ENCODE measurements at places on chromosomes 3 and 15. TPM values are rescaled to one million over a fixed set of nuclear protein-coding genes. Genes with fewer than 3 reads are reported as not detected.

GRCh38 chr3:171276923-171277322 lies 183.3 kb downstream of the TNIK start:
- H3K4me1 ChIP-seq, result no peaks in the 10 kb centered on the region
- no peaks in the 10 kb centered on the region for H3K36me3 ChIP-seq
- DNase-seq, result no peak
- H3K4me3 ChIP-seq, result no peak overlapping the region
- no peaks in the 10 kb centered on the region for H3K27me3 ChIP-seq

DNA sequence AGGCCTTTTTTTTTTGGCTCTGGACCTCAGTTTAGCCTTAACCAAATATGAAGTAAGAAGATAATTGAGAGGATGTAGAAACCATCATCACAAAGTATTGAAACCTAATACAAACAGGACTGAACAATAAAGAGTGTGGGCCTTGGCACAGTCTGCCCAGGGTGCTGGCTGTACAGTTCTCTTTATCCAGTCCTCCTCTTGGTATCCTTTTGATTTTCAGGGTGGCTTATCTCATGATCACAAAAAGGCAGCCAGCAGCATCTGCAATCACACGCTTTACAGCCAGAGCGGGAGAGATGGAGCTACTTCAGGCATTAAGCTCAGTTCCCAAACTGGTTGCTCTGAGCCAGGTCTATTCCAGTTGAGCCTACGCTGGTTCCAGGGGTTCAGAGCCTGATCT lies 239.7 kb downstream of the RPLP1 start:
- H3K27ac ChIP-seq, result no peak overlapping the region
- H3K4me1 ChIP-seq, result no peaks in the 10 kb centered on the region
- no peaks in the 10 kb centered on the region for H3K36me3 ChIP-seq
- H3K27me3 ChIP-seq, result no peaks in the 10 kb centered on the region
- no peak overlapping the region for H3K4me3 ChIP-seq
- peak; percentile 63 for DNase-seq

DNA sequence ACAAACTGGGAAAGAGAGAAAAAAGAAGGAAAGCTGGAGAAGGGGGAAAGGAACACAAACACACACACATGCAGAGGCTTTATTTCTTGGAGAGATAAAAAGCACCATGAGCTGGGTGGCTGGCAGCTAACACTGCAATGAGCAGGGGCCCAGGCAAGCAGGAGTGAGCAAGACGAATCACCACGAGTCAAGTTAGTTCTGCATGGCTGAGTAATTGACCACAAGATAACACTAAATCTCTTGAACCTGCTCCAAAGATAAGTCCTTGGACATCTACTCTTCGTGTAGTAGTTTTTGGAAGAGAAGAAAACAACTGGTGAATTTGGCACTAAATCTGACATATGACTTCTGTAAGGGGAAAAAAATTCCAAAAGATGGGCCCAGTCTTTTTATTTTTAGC lies 100.9 kb downstream of the MYO5A start:
- H3K4me1 ChIP-seq, result no peaks in the 10 kb centered on the region
- H3K27me3 ChIP-seq, result no peaks in the 10 kb centered on the region
- no peak overlapping the region for H3K4me3 ChIP-seq
- H3K36me3 ChIP-seq, result no peaks in the 10 kb centered on the region
- DNase-seq, result no peak
- H3K27ac ChIP-seq, result no peak overlapping the region

- no peak for DNase-seq
- H3K4me3 ChIP-seq, result no peak overlapping the region
- peaks cover 10% of the 10 kb centered on the region for H3K4me1 ChIP-seq
- no peak overlapping the region for H3K27ac ChIP-seq
- no peaks in the 10 kb centered on the region for H3K36me3 ChIP-seq
Measured at GRCh38 chr3:52707585-52707984, 1.7 kb downstream of the SPCS1 start.

DNA sequence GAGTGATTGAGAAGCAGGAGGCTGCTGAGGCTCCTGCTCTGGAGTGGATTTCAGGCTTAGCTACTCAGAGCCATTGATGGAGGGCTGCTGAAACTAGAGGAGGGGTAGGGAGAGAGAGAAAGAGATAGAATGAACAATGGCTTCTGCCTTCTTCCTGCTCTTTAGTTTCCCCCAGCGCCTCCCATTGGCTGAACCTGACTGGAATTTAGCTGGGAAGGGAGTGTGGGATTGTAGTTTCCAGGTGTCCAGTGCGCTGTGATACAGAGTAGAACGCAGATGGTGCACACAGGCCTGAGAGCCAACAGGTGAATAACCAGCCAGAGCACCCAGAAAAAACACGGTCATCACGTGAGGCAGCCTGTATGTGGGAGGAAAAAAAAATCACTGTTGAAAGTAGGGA lies 140.1 kb downstream of the IL20RB start:
- no peaks in the 10 kb centered on the region for H3K36me3 ChIP-seq
- no peaks in the 10 kb centered on the region for H3K4me1 ChIP-seq
- H3K27ac ChIP-seq, result no peak overlapping the region
- no peak for DNase-seq
- H3K27me3 ChIP-seq, result no peaks in the 10 kb centered on the region

DNA sequence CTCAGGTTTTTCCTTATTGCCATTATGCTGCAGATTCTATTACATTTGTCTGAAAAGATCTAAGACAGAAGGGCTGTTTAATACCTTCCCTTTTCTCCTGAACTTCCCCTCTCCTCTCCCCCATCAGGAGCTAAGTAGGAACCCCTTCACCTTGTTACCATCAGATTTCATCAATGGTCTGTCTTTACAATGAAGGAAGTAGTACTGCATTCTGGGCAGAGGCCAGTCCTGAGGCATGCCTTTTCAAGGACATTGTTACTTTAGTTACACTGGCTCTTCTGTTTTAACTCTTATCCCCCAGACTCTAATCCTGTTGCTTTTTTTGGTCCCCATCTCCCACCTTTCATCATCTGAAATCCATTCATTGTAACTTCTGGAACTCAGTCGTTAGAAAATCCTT lies 8.1 kb downstream of the CTNNB1 start:
- H3K4me1 ChIP-seq, result peaks cover 4% of the 10 kb centered on the region
- no peak for DNase-seq
- H3K4me3 ChIP-seq, result no peak overlapping the region
- H3K27me3 ChIP-seq, result no peaks in the 10 kb centered on the region

GRCh38 chr15:29050870-29051269 lies 165.1 kb downstream of the APBA2 start:
- no peak overlapping the region for H3K27ac ChIP-seq
- no peaks in the 10 kb centered on the region for H3K27me3 ChIP-seq
- H3K36me3 ChIP-seq, result no peaks in the 10 kb centered on the region
- no peak overlapping the region for H3K4me3 ChIP-seq
- DNase-seq, result no peak

- no peak overlapping the region for H3K27ac ChIP-seq
- no peak for DNase-seq
- no peak overlapping the region for H3K4me3 ChIP-seq
Measured at GRCh38 chr3:99839613-99840012, 22.0 kb downstream of the CMSS1 start.

GRCh38 chr15:39852250-39852649 lies 67.8 kb downstream of the GPR176 start:
- no peak overlapping the region for H3K4me3 ChIP-seq
- H3K27me3 ChIP-seq, result no peaks in the 10 kb centered on the region
- no peaks in the 10 kb centered on the region for H3K36me3 ChIP-seq
- H3K4me1 ChIP-seq, result no peaks in the 10 kb centered on the region
- no peak for DNase-seq

GRCh38 chr3:182364723-182365650 lies 428.3 kb upstream of the ATP11B start:
- no peaks in the 10 kb centered on the region for H3K36me3 ChIP-seq
- no peaks in the 10 kb centered on the region for H3K4me1 ChIP-seq
- H3K27me3 ChIP-seq, result no peaks in the 10 kb centered on the region
- DNase-seq, result peak; percentile 4

- H3K27me3 ChIP-seq, result no peaks in the 10 kb centered on the region
- no peak overlapping the region for H3K27ac ChIP-seq
- H3K4me3 ChIP-seq, result no peak overlapping the region
- H3K36me3 ChIP-seq, result no peaks in the 10 kb centered on the region
- no peak for DNase-seq
Measured at GRCh38 chr3:14867936-14868570, 49.3 kb downstream of the FGD5 start.

DNA sequence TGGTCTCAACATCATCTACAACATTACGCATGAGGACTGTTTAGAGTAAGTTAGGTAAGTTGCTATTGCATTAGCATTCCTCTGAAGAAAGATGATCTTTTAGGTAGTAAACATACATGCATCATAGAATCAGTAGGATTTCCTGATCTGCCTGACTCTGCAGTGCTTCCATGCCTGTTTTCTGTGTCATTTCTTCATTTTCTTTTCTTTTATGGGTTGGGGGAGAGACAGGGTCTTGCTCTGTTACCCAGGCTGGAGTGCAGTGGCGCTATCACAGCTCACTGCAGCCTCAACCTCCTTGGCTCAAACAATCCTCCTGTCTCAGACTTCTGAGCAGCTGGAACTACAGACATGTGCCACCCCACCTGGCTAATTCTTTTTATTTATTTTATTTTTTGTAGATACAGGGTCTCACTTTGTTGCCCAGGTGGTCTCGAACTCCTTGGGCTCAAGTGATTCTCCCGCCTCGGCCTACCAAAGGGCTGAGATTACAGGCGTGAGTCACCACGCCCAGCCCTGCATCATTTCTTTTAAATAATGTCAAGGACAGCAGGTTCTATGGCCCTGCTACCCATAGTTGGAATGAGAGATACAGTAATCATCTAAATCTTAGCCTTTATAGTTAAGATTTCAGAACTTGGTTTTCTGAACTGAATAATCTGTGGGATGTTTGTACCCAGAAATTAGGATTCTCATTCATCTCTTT lies 184.3 kb downstream of the GHSR start:
- no peak overlapping the region for H3K27ac ChIP-seq
- H3K27me3 ChIP-seq, result no peaks in the 10 kb centered on the region
- H3K4me3 ChIP-seq, result no peak overlapping the region

- H3K4me1 ChIP-seq, result no peaks in the 10 kb centered on the region
- H3K36me3 ChIP-seq, result no peaks in the 10 kb centered on the region
- peak overlapping the region; percentile 15 for H3K27ac ChIP-seq
- no peak for DNase-seq
- no peaks in the 10 kb centered on the region for H3K27me3 ChIP-seq
Measured at GRCh38 chr3:146156095-146156494, 4.9 kb downstream of the PLOD2 start.

- H3K4me3 ChIP-seq, result no peak overlapping the region
- H3K27ac ChIP-seq, result no peak overlapping the region
- H3K4me1 ChIP-seq, result no peaks in the 10 kb centered on the region
- no peak for DNase-seq
Measured at GRCh38 chr3:125470671-125471070, 49.3 kb downstream of the SNX4 start.

The SI gene
- total RNA-seq, result 0.40 TPM

The CELF6 gene
- 3.7 TPM for total RNA-seq

The TARS3 gene
- total RNA-seq, result 16.8 TPM

The RPP25 gene
- total RNA-seq, result 3.8 TPM

The ITIH3 gene
- total RNA-seq, result 9.6 TPM

The TBL1XR1 gene
- total RNA-seq, result 75.8 TPM

Measured in prostate gland (tissue), 2 donors.